ENCODE measurements at places on chromosomes 7 and 10. TPM values are rescaled to one million over a fixed set of nuclear protein-coding genes. Genes with fewer than 3 reads are reported as not detected.

Gene GARS1
- total RNA-seq: 86.5 TPM

Gene GPR146
- 1.4 TPM for total RNA-seq

Gene SLC4A2
- 265 TPM for total RNA-seq

Gene TMEM213
- not detected for total RNA-seq

Gene NRG3
- 2.9 TPM for total RNA-seq

Gene ACADSB
- total RNA-seq: 40.4 TPM
